ENCODE measurements at places on chromosomes 1 and 21.
A peak's percentile ranks its signal among the peaks of the same experiment; 100 is the strongest.

DNA sequence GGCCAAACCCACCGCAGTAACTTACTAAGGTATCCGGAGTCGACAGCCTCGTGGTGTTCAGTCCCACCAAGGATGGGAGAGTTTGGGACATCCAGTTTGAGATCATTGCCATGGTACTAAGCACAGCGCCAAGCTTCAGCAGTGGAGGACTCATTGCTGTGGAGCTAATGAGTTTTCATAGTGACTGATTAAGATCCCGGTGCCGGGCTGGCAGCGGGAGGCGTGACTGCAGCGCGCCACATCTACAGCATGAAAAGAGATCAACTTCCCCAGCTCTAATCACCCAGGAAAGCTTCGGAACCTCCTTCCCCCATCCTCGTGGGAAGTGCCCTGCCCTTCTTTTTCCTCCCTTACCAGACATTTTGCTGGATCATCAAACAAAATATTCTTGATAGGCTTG lies 149.9 kb downstream of the OLFM3 start:
- no peak for DNase-seq

DNA sequence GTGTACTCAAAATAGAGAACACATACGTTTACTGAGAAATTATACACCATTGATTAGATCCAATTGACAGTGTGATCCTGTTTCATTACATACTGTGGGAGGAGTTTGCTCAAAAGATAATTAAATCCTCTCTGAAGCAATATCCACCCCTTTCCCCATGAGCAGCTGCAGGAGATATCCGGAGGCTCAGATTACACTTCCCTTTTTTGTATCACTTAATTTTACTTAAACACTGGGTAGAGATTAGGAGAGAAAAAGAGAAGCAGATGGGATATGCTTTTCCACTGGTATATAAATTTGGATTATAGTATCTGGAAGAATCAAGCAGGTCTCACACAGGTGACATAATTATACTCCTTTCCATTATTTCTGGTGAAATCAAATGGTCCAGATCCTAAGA lies 333.3 kb upstream of the ZRANB2 start:
- DNase-seq = no peak

DNA sequence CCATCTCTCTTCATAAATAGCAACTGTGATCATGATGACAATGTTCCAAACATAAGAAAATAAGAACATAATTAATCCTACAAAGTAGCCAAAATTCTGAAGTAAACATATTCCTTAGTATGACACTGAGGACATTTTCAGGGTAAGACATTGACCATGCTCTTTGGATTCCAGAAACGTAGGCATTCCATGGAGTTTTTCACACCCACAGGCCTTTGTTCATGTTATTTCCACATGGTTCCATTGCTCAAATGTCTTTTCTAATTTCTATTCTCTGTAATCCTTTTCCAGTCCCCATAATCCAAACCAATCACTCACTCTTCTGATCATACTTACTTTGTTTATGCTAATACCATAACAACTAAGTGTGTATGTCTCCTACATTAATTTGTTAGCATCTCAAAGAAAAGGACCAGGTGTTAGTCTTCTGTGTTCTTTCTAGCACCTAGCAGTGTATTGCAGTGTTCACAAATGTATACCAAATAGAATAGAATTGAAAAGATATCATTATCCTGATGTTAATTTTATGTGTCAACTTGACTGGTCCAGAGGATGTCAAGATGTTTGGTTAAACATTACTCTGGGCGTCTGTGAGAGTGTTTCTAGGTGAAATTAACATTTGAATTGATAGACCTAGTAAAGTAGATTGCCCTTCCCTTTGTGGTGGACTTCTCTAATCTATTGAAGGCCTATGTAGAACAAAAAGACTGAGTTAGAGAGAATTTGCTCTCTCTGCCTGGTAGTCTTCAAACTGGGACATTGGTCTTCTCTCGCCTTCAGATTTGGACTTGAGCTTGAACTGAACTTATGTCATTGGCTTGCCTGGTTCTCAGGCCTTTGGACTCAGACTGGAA lies 516.6 kb downstream of the PTPRC start:
- DNase-seq = peak; percentile 98

GRCh38 chr1:77489910-77490309 lies 192.5 kb downstream of the ZZZ3 start:
- no peak for DNase-seq

- no peak for DNase-seq
Observed at GRCh38 chr1:30110846-30111245, 612.5 kb downstream of the MATN1 start.

DNA sequence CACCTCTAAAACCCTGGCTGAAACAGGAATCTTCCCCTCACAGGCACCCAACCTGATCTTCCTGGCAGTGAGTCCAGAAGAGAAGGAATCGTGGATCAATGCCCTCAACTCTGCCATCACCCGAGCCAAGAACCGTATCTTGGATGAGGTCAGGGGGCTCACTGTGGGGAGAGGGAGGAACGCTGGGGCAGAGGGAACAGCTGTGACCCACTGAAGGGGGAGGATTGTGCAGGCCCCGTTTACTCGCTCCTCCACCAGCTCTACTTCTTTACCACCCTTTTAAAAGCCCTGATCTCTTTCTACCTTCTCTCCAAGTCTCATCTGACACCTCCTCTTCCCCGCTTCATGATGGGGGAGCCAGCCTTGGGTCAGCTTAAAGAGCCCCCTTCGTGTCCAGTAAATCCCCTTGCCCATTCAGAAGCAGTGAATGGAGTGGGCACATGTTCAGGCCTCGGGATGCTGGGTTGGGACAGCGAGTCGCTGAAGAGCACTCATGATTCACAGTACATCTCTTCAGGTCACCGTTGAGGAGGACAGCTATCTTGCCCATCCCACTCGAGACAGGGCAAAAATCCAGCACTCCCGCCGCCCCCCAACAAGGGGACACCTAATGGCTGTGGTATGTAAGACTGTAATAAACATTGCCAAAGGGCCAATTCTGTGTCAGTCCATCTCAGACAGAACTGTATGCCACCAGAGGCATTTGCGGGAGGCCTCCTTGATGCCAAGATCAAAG lies 7.3 kb downstream of the PLEKHO1 start:
- no peak for DNase-seq

DNA sequence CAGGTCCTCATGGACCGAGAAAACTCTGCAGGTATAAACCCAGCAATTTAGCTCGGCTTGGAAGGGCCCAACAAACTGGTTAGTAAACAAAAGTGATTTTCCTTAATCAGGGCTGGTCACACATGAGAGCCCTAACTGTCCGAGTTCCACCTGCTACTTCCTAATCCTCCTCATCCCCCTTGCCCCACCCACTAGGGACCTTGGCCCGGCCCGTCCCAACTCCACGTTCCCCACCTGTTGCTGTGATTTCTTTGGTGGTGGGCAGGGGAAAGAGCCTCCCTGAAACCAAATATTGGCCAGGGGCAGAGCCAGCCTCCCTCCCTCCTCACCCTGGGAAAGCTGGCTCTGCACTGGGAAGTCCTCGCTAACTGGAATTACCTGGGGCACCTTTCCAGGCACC lies 304.2 kb upstream of the PROX1 start:
- no peak for DNase-seq

DNA sequence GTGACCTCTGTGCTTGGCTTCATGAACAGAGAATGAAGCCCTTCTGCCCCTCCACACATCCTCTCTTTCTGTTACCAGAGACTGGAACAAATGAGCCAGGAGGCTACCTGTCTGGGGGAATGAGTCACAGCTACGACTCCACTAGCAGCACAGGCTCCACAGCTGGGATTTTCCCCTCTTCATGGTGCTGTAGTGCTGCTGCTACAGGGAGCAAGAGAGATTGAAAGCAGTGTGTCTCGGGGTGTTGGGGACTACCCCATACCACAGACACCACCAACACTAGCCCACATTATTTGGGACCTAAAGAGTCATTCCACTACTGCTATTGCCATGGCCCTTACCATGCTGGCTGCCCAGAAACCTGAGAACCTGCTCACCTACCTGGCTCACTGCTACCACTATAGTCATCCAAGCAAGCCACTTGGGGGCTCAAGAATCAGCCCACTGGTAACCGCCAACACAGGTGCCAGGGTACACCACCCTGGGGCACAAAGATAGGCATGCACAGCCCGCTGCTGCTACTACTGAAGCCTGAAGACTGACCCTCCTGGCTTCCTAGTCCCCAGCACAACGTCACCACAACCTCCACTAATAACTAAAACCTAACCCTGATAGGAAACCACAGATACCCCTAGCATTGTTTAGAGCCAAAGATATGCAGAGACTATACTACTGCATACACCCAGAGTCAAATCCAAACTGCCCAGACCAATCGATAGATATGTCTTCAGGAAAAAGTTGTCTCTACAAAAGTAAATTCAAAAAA lies 17.7 kb downstream of the CD1E start:
- DNase-seq = no peak

DNA sequence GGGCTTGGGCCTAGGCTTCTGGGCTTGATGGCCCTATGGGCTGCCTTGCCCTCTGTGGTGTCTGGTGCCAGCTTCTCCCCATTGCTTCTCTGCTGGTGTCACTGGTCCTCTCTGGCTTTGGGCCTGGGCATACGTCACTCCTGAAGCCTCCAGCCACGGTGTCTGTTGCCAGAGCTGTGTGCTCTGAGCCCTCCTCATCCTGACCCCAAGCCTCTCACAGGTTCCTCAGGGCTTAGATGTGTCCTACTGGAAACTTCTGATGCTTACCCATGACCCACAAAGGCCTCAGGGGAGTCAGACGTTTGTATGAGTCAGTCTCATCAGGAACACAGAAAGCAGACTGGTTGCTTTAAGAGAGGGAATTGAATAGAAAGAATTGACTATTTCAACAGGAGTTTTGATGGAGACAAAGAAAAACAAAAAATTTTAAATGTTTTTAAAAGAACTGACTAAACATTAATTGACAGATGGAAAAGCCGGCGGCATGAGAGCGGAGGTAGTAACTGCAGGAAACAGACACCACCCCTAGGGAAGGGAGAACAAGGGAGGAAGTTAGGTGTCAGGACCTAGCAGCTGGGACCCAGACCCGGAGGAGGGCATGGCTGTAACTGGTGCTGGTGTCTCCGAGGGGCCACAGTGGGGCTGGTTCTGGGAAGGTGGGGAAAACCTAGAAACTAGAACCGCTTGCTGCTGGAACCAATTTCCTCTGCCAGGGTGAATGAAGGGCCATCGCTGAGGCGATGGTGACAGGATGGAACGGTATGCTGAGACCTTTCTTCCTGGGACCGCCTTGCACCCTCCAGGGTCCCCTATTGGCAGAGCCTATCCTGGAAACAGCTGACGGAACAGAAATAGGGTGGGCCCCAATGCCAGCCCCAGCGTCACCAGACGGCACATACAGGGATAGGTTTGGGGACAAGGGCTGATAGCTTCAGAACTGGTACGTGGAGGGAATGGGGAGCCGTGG lies 40.0 kb upstream of the CITED4 start:
- DNase-seq = no peak

- no peak for DNase-seq
Observed at GRCh38 chr1:11882814-11883538, 24.2 kb upstream of the NPPB start.

GRCh38 chr1:186519982-186520381 lies 59.1 kb upstream of the PDC start:
- no peak for DNase-seq

- no peak for DNase-seq
Observed at GRCh38 chr1:2322581-2323211, 68.7 kb downstream of the MORN1 start.

DNA sequence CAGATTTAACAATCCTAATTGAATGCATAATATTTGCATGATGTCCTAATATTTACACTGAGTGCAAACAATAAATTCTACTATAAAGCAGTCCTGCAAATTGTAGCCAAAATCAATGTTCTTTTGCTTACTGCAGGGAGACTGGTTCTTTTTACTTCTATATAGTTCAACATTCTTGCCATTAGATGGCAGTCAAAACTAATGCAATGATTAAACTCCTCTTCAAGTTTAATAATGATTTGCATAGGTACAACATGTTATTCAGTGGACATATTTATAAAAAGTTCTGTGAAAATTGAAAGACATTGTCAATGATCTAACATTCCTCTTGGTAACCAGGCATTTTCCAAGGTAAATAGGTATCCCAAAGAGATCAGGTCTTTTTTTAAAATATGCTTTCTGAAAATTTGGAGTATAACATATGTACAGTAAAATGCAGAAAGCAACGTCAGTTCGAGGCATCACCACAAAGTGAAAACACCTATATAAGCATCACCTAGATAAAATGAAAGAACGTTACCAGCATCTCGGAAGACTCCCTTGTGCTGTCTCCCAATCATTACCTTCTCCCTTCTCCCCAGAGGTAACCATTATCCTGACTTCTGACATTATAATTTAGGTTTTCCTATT lies 9.8 kb upstream of the FNBP1L start:
- no peak for DNase-seq

- DNase-seq = no peak
Observed at GRCh38 chr1:244843148-244843978, 7.9 kb downstream of the COX20 start.

DNA sequence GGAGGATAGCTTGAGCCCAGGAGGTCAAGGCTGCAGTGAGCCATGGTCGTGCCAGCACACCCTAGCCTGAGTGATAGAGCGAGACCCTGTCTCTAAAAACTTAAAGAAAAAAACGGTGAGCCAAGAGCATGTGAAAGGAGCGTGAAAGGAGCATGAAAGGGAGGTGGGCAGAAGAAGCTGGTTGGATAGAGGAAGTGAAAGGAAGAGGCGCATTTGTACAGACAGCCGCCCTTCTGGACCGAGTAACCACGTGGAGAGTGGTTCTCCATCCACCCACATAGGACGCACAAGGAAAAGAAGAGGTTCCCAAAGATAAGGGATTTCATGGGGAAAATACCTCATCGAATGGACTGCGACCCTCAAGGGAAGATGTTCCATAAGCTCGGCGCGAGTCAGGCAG lies 60.4 kb upstream of the IFNAR2 start:
- no peak for DNase-seq

DNA sequence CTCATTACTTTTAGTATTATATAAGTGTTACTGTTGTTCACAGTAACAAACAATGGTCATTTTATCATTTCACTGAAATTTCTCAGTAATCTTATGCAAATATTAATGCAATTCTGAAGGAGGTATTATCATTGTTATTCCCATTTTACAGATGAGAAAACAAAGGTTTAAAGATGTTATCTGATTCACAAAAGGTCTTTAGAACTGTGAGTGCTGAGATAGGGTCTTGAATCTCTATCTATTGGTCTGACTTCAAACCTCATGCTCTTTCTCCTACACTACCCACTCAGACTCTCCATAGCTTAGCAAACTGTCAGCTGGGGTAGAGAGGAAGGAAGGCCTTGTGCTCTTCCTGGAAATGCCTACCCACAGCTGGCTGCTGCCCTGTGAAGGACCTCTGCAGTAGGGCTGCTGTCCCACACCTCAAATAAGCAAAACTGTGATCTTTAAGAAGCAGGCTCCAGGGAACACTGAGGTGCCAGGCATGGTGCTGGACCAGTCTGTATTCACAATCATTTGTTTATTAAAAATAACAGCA lies 6.2 kb upstream of the OSCP1 start:
- no peak for DNase-seq
